Uterus (tissue), 4 donors: ENCODE measurements at places on chromosomes 5 and 9.

DNA sequence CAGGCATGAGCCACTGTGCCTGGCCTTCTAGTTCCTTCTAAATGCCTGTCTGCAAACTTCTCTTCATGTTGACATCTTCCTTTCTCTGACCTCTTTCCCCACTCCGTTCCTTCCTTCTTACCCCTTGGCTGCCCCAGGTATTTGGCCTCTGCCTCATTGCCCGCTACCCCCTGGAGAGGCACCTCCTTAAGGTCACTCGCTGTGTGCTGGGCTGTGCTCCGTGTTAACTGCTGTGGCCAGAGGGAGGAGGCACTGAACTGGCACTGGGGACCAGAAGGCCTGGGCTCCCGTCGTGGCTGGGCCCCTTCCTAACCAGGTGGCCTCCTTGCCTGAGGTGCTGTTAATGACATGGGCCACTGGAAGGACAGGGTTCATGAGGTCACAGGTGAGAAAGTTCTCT lies 39.4 kb downstream of the LAMC3 start:
- no peak for DNase-seq

- no peak for DNase-seq
Observed at GRCh38 chr9:105254226-105254625, 9.8 kb downstream of the SLC44A1 start.

GRCh38 chr9:18237776-18238175 lies 236.2 kb upstream of the ADAMTSL1 start:
- no peak for DNase-seq

DNA sequence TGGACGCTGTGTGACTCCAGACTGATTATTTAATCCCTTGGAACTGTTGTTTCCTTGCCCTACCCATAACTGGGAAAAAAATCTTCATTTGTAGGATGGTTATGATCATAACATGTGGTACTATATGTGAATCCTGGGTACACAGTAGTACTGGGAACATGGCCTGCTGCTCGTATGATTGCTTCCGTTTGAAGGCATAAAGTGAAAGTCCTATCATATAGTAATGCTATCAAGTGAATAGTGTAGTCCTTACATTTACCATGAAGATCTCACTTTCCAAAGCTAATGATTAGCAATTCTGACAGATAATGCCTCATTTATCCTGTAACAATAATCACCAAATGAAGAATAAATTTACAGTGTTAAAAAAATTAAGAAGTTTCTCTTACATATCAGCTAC lies 53.2 kb downstream of the MEF2C start:
- DNase-seq: no peak

DNA sequence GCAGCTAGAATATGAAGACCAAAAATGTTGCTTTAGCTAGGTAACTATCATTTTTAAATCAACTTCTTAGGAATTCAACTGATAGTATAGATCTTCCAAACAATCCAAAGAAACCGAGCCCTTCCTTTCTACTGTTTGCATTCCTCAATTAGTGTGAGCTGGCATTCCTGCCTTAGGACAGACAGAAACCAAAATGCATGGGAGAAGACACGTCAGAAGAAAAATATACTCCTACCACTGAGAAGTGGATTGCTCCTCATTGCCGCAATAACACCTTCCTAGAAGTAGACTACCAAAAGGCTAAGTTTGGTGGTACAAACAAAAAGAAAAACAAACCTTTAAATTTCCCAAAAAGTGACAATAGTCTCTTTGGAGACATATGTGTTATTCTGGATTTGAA lies 440.0 kb downstream of the SEMA5A start:
- DNase-seq: no peak

GRCh38 chr9:136533775-136534157 lies 12.1 kb downstream of the NOTCH1 start:
- DNase-seq: no peak

DNA sequence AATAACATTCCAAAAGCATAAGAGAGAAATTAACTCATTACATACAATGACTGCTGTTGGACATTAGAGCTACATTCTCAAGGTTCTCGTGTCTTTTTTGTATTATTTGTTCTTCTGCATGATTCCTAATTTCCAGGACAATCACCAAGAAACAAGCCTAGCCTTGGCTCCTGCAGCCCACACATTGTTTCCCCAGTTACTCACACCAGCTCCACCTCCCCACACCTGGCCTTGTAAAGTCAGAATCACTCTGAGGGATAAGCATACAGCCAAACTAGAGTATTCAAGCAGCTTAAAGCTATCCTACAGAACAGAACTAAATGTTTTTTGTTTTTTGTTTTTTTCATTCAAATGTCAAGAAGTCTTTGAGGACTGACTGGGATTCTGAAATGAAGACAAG lies 189.2 kb downstream of the HINT1 start:
- no peak for DNase-seq

DNA sequence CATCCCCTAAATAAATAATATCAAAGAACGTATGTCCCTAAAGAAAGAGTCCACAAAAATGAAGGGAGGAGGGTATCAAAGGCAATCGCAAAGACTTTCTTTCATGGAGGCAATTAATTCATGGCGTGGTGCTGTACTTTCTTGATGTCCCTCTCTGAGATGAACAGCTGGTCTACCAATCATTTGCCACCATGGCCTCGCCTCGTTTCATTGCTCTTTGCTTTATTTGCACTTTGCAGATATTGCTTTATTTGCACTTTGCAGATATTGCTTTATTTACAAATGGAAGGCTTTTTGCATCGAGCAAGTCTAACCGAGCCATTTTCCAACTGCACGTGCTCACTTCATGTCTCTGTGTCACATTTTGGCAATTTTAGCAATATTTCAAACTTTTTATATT lies 104.0 kb upstream of the PTCH1 start:
- no peak for DNase-seq

- no peak for DNase-seq
Observed at GRCh38 chr5:67897431-67897830, 318.1 kb upstream of the PIK3R1 start.

GRCh38 chr5:66417781-66418180 lies 178.4 kb upstream of the MAST4 start:
- no peak for DNase-seq

- no peak for DNase-seq
Observed at GRCh38 chr5:142865631-142866030, 95.5 kb downstream of the ARHGAP26 start.

GRCh38 chr5:43315263-43315662 lies 2.1 kb upstream of the HMGCS1 start:
- no peak for DNase-seq

GRCh38 chr5:142491679-142492078 lies 166.9 kb upstream of the SPRY4 start:
- DNase-seq: no peak

DNA sequence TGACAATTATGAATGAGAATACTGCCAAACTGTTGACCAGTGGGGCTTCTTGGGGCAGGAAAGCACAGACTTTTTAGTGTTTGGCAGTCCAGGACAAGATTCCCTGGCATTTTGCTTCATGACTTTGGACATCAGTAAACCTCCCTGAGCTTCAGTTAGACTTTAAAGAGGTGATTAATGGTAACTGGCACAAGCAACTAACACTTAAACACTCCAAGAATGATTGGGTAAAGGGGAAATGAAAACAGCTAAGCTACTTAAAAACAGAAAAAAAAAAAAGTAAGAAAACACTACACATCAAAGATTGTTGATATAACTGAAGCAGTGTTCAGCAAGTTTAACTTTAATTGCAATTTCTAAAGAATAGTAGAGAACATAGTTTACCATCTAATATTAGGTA lies 13.4 kb downstream of the PAIP1 start:
- DNase-seq: no peak

DNA sequence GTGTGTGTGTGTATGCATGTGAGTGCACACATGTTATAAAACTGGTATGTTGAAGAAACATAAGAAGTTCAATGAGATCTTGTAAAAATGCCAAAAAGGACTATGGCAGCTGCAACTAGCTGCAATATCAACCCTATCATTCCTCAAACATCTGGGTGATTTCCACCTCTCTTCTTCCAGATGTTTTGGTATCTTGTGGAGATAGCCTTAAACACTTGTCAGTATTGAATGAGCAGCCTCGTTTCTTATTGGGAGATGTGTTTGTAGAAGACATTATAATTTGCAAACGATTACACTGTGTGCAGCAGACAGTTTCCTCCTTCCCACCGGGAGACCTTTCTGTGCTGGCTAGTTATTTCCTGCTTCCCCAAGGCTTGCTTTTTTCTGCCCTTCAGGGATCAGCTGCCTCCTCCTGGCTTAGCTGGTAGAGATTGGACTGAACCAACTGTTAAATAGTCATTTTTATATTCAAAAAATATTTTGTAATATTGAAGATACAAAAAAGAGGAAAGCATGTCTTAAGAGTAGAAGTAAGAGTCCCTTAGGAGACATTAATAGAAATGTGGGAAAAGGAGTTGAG lies 168.4 kb upstream of the MPDZ start:
- no peak for DNase-seq

DNA sequence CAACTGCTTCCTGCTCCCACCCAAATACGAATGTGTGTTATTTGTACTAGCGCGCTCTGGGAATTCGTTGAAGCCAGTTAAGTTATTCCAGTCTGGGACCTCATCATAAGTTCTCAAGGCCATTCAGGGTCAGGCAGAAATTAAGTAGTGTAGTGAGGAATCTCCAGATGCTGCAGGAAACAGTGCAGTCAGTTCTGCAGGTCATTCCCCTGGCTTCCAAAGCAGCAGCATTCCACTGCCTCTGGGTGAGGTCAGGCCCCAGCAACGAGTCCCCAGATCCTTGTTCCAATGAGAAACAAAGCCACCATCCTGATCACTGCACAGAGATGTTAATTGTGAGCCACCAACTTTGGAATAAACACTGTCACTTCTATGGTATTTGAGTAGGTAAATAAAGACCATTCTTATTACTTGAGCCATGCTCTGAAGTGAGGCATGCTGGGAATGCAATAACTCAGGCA lies 33.1 kb downstream of the SVEP1 start:
- DNase-seq: no peak

- DNase-seq: no peak
Observed at GRCh38 chr9:32735476-32735875, 47.9 kb upstream of the TMEM215 start.

GRCh38 chr9:76772686-76773445 lies 8.6 kb downstream of the PCA3 start:
- no peak for DNase-seq

DNA sequence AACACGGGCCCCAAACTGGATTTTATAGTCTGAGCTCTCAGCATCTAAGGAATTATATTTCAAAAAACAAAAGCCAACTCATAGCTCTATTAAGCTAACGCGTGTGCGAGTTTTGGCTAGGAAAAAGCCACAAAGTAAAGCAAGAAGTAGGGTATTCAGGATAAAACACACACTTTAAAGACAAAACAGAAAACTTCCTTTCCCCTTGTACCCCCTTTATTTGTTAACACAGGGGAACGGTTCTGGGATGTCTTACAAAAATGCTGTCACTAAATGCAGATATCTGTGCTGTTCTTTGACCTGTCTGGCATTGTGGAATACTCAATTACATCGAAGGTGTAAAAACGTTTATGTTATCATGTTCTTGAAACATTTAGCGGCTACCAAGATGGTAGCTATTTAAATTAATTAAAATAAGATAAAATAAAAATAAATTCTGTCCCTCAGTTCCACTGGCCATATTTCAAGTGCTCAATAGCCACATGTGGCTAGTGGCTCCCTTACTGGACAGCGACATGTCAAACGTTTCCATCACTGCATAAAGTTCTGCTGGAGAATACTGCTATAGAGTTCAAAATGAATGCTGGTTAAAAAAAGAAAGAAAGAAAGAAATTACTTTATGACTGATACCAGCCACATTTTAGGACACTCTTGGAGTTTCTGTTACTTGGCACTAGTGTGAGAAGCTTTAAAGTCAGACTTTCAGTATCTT lies 7.2 kb upstream of the MEF2C start:
- no peak for DNase-seq

DNA sequence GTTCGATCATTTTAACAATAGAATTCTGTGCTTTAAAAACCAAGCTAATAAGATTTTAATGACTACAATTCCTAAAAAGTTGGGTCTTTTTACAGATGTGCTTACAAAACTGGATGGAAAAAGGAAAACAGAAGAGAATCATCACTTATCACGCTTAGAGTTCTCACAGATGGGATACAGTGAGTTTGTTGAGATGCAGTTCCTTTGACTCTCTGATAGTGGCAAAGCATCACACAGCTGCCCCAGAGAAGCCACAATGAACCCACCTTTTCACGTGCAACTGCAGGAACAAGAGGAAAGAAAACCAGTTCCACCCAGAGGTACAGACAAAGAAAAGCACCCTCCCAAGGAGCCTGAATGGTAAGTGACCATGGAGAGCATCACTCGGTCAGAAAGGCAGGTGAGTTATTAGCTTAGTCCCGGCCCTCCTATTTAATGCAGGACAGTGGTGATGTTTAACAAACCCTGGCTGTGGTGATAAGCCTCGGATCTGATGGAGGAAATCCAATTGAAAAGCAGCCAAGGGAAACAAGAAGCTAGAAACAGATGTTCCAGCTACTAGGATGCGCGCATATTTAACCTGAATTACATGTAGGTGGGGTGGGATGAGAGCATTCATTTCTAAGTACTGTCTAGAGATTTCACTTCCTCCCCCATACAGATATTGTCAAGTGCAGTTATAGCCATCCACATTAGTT lies 167.7 kb downstream of the TARS1 start:
- no peak for DNase-seq

DNA sequence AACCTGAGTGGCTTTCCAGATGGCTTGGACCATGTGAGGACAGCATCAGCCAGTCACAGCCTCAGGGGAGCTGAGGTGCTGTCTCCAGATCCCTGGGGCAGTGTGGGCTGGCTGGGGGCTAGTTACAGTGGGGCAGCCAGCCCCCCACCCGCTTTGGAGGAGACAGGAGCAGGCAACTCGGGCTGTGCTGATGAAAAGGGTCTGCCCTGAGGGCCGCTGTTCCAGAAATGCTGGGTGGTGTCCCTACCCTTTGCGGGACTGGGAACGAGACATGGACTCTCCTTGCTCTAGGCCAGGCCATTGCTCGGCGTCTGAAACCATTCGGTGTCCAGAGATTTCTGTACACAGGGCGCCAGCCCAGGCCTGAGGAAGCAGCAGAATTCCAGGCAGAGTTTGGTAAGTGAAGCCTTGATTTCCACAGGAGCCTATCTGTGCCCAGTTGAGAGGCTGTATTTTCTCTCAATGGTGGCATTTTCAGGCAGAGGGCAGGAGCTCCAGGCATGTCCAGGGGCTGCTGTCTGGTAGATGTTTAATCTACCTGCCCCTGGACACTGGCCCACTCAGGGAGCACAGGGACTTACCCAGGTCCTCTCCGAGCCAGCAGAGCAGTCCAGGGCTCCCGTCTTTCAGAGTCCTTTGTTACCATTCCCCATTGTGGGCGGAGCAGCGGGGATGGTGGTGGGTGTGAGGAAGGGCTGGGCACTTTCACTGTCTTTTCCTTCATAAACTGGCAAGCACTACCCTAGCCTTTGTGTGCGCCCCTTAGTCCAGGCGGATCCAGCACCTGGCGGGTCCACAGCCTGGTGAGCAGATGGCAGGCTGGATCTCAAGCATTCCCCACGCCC lies 7.2 kb downstream of the GRHPR start:
- no peak for DNase-seq

GRCh38 chr5:102216678-102217077 lies 79.4 kb downstream of the SLCO4C1 start:
- no peak for DNase-seq

DNA sequence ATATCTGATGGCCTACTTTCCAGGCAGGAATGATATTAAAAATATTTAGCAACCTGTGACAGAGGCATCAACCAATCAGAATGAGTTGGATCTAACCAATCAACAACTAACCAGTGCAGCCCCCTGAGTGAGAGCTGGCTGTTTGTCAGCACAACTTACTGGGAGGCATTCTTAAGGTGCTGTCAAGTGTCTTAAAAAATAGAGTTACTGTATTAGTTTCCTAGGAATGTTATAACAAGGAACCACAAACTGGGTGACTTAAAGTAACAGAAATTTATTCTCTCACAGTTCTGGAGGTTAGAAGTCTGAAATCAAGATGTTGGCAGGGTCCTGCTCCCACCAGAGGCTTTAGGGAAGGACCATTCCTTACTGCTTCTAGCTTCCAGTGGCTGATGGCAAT lies 85.2 kb downstream of the ATG10 start:
- DNase-seq: no peak
